ENCODE measurements at places on chromosomes 1 and 21.

- no peaks in the 10 kb centered on the region for H3K36me3 ChIP-seq
- H3K27ac ChIP-seq = peak overlapping the region; percentile 72
- H3K4me1 ChIP-seq = peaks cover 63% of the 10 kb centered on the region
- H3K27me3 ChIP-seq = no peaks in the 10 kb centered on the region
- H3K4me3 ChIP-seq = no peak overlapping the region
Measured at GRCh38 chr1:226714148-226714547, 24.9 kb downstream of the ITPKB start.

- no peak overlapping the region for H3K27ac ChIP-seq
- H3K36me3 ChIP-seq = peaks cover 29% of the 10 kb centered on the region
- no peaks in the 10 kb centered on the region for H3K27me3 ChIP-seq
- peaks cover 21% of the 10 kb centered on the region for H3K4me1 ChIP-seq
- no peak overlapping the region for H3K4me3 ChIP-seq
Measured at GRCh38 chr1:156599811-156600210, 1.5 kb downstream of the GPATCH4 start.

DNA sequence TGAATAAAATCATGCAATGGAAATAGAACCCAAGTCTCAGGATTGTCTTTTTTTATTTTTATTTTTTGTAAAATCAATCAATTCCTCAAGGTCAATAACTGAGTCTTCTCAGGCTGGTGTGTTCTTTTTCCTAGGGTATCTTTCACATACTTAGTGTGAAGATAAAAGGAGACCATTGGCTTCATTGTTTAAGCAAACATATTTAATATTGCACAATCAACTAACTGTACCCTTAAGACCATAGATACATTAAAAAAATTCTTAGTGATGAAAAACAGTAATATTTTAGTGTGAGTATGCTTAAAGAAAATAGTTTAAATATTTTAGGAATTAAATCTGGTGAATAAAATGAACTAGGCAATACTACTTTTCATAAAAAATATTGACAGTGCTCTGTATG is 31.4 kb downstream of the PDE4B start:
- no peaks in the 10 kb centered on the region for H3K27me3 ChIP-seq
- no peak overlapping the region for H3K4me3 ChIP-seq
- no peak overlapping the region for H3K27ac ChIP-seq
- H3K4me1 ChIP-seq = no peaks in the 10 kb centered on the region

DNA sequence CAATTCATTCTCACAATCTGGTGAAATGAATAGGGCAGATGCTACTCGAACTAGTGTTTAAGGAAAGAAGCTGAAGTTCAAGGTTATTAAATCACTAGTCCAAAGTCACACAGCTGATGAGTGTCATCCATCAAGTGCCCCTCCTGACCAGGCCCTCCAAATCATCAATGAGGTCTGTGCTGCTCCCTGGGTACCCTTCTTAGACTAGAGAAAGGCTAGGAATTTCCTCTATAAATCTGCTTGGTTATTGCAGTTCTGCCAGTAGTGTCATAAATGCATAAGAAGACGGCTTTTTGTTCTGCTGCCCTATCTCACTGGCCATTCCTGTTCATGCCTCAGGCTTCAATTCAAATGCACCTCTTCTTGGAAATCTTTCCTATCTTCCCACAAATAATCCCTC is 5.5 kb upstream of the KRTAP21-1 start:
- no peak for DNase-seq
- H3K36me3 ChIP-seq = no peaks in the 10 kb centered on the region
- no peak overlapping the region for H3K4me3 ChIP-seq
- H3K27ac ChIP-seq = no peak overlapping the region

DNA sequence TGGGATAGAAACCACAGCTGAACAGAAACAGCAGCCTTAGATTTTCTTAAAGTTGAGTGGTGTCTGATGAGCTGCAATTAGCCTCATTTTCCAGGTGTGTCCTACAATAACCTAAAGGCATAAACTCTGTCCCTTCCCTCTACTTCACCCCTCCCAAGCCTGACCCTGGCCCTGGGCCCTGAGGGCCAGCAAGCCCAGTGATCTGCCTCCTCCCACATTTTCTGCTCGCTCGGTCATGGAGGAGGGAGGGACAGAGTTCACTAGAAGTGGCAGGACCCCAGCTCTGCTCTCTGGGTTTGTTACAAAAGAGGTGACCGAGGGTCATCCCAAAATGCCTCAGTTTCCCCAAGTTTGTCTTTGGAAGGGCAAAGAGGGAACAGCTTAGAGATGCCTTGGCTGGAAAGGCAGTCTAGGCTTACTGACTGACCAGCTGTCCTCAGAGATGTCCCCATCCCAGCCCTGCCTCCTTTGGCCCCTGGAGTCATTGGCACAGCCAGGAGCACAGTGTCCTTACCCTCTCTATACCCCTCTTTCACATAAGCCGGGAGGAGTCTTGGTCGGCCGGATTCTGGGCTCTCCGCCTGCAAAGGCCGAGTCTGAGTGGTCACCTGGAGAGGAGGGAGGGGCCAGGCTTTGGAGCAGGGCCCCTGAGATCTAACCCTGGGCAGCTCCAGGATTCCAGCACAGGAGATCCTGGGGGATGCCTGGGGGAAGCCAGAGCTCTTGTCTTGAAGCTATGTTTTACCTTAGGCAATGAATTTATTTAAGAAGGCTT is 172.7 kb downstream of the PTPRU start:
- H3K4me3 ChIP-seq = no peak overlapping the region
- no peaks in the 10 kb centered on the region for H3K36me3 ChIP-seq
- DNase-seq = no peak
- H3K27ac ChIP-seq = no peak overlapping the region
- no peaks in the 10 kb centered on the region for H3K27me3 ChIP-seq

All from vagina (tissue), 2 donors.